ENCODE measurements at places on chromosomes 5 and 9.
A peak's percentile ranks its signal among the peaks of the same experiment; 100 is the strongest.

DNA sequence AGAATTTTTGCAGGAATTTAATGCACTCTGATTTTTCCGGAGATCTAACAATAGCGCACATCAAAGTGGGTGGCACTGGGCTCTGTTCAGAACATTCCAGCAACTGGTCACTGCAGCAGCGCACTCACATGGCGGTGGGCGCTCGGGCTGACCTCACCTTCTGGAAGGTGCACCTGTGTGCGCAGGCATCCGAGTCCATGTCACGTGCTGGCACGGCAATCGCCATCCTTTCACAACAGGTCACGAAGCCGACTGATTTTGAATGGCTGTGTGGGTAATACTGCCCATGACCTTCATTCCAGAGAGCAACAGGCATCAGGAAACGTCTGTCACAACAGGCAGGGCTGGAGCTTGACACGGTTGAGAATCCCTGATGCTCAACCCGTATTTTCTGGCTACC is 18.7 kb upstream of the CLPTM1L start:
- DNase-seq, result no peak

- DNase-seq, result no peak
Measured at GRCh38 chr9:131860430-131860829, 120.6 kb upstream of the RAPGEF1 start.

DNA sequence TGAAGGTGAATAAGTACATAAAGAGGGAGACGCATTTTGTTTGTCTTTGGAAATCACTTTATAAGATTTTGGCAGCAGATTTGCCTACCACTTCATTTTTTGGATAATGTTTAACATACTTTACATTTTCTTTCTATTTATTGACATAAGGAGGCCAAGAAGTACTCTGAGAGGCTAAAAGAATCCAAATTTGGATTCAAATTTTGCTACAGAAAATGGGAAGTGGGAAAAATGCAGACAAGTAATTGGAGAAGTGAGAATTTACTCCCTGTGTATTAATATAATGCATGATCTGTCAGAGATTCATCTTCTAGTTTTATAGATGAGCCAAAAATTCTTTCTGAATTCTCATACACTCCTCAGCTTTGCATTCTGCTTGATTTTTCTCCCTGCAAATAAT is 411.2 kb upstream of the CTNND2 start:
- DNase-seq, result no peak

DNA sequence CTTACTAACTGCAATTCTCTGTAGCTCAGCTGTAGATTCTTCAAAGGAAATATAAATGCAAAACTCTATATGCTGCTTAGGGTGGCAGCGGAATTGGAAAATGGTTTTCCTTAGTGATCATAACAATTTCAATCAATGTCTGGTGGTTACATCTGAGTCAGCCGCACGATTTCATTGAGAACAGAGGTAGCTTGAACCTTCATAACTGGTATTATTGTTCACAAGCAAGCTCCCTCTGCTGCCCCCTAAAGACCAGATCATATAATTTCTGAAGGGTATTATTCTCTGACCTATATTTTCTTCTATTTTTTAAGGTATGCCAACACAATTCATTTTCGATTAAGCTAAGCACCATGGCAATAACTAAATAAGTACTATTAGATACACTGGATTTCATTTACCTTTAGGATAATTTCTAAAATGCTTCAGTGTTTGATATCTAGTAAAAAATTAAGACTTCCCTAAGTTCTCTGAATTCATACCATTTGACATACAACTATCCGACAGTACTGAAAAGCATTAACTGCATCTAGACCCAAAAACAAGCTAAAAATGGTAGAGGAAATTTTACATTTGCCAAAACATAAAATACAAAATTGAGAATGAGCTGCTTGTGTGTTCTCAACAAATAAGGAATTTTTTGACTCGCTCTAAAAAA is 181.1 kb upstream of the SPEF2 start:
- peak; percentile 52 for DNase-seq

GRCh38 chr5:176690911-176691310 is 43.6 kb downstream of the TSPAN17 start:
- no peak for DNase-seq

GRCh38 chr5:94498199-94498598 is 120.2 kb downstream of the KIAA0825 start:
- DNase-seq, result peak; percentile 3

GRCh38 chr9:91421128-91421765 is 2.4 kb downstream of the NFIL3 start:
- DNase-seq, result no peak

DNA sequence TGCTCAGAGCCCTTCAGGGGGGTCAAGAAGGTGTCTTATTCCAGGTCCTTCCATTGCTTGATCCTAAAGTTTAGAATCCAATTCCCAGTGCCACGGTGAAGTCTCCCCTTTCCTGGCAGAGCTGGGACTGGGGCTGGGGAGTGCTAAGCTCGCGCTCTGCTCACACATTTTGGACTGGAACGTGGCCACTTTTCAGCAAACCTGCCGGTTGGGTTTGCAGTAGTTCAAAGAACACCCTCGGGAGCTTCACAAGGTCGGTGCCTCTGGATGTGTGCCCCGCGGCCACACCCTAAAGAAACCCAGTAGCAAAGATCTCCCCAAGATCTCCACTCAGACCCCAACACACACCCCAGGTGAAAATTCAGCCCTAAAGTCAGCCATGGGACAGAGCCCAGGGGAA is at the start of gene C9orf152:
Gene C9orf152, minus strand, starts transcription at position 129 of the 400 bp plus-strand sequence. CDS start 580 bp downstream, outside the sequence.
- no peak for DNase-seq

GRCh38 chr9:2086971-2087370 is 71.8 kb downstream of the SMARCA2 start:
- no peak for DNase-seq

Measured in renal cortical epithelial cell (primary cell).